IMR-90 (cell line): ENCODE measurements at places on chromosomes 3 and 15. TPM values are rescaled to one million over a fixed set of nuclear protein-coding genes. Genes with fewer than 3 reads are reported as not detected.
A peak's percentile ranks its signal among the peaks of the same experiment; 100 is the strongest.

ACTC1 gene
- total RNA-seq = 0.83 and 1.1 TPM in 2 replicates

NPRL2 gene
- total RNA-seq = 27.5 and 38.7 TPM in 2 replicates

FILIP1L gene
- 19.9 and 21.1 TPM in 2 replicates for total RNA-seq

SLC22A14 gene
- under 0.01 TPM in 1 of 2 replicates, not detected in the other for total RNA-seq

LTF gene
- not detected in 2 replicates for total RNA-seq

LRRC49 gene
- 16.8 and 19.2 TPM in 2 replicates for total RNA-seq

DNA sequence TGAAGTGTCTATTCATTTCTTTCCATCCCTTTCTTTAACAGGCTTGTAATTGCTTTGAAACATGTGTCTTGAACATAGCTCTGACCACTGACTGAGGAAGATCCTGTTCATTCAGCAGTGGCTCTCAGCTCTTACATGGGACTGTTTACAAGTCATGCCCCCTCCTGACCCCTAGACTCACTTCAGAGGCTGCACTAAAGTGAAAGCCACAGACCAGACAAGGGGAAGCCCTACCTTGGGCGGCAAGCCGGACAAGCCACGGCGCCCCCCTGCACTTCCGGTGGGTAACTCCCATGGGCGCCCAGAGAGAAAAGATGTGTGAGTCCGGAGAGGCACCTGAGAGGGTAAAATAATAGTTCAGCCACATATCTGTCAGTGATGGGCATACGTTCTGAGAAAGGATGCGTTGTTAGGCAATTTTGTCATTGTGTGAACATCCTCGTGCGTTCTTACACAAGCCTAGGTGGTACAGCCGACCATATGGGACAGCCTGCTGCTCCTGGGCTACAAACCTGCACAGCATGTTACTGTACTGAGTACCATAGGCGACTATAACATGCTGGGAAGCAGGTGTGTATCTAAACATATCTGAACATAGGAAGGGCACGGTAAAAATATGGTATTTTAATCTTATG, 116.2 kb downstream of the CHSY1 start:
- no peak for DNase-seq

- DNase-seq = peak; percentile 84
These were observed 81.7 kb downstream of the TAMM41 start for GRCh38 chr3:11764931-11765363.

DNA sequence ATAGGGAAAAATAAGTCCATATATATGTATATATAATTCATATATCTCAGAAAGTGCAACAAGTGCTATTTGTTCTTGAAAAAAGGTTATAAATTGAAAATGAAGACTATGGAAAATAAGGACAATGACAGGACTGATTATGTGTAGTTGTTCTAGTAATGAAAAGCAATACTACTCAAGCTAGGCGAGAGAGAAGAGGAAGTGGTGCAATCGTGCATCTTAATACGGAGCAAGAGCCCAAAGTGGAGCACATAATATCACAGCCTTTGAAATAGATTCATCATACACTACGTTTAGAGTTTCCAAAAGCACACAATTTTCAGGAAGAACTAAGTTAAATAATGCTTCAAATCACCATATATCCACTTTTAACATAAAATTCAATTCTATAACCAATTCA, 87.9 kb downstream of the ULK4 start:
- no peak for DNase-seq
